ENCODE measurements at places on chromosomes 2 and 18.

DNA sequence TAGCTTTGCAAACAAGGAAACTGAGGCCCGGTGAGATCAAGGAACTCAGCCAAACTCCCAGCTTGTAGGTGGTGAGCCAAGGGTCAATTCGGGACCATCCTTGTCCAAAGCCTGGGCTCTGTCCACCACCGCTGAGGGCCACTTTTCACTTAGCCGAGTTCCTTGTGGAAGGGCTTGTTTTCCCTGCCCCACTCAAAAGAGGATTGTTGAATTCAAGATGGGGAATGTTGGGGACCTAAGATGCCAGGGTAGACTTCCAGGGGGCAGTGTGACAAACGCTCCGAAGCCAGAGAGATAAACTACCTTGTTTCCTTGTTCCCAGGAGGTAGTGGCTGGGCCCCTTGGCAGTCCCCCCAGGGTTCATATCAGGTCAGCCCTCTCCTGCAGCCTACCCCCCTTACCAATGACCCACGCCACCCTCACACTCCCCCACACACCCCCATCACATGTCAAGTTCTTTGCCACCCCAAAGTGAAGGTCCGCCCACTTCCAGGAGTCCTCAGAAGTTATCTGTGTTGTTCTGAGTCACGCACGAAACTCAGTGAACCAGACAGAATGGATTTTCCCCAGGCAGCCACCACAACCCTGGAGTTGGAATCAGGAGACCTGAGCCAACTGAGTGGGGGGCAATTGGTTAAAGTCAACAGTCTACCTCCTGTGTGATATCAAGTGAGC is 10.3 kb upstream of the ATOH8 start:
- DNase-seq: no peak

DNA sequence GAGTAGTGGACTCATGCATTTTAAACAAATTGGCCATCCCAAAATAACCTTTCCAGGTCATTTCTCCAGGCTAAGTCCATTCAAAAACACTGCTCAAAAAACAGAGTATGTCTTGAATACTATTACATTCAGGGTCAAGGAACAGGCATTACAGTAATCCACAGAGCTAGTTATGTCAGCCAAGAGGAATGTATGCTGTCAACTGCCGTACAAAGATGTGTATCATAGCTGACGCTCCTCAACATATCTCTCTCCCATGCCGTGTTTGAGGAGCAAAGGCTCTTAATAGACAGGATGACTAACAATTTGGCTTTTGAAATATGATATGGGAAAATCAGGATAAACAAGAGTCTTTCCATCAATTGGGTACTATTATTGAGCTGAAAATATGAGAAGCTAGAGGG is 68.8 kb upstream of the KCTD1 start:
- DNase-seq: no peak

GRCh38 chr18:23521907-23522306 is 18.6 kb downstream of the RMC1 start:
- no peak for DNase-seq

- DNase-seq: no peak
Measured at GRCh38 chr2:231683292-231684235, 24.8 kb upstream of the PTMA start.
